ENCODE measurements at places on chromosomes 1 and 21. TPM values are rescaled to one million over a fixed set of nuclear protein-coding genes. Genes with fewer than 3 reads are reported as not detected.

DNA sequence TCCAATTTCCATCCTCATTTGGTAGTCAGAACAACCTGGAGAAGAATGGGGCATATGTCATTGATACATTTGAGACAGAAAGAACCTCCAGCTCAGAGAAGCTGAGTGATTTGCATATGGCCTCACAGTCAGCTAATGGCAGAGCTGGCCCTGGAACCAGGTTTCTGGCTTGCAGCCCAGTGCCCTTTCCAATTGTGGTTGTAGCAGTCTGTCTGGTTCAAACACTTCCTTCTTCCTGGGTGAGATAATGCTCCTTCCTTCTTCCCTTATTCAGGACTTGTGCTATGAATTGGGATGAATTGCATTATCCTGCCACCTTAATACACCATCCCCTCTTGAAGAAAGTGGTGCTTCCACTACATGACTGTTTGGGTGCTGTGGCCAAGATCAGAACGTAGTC is 24.2 kb downstream of the SLC5A9 start:
- peaks cover 5% of the 10 kb centered on the region for H3K27me3 ChIP-seq
- DNase-seq, result no peak
- H3K27ac ChIP-seq, result no peak overlapping the region
- no peak overlapping the region for H3K4me3 ChIP-seq

DNA sequence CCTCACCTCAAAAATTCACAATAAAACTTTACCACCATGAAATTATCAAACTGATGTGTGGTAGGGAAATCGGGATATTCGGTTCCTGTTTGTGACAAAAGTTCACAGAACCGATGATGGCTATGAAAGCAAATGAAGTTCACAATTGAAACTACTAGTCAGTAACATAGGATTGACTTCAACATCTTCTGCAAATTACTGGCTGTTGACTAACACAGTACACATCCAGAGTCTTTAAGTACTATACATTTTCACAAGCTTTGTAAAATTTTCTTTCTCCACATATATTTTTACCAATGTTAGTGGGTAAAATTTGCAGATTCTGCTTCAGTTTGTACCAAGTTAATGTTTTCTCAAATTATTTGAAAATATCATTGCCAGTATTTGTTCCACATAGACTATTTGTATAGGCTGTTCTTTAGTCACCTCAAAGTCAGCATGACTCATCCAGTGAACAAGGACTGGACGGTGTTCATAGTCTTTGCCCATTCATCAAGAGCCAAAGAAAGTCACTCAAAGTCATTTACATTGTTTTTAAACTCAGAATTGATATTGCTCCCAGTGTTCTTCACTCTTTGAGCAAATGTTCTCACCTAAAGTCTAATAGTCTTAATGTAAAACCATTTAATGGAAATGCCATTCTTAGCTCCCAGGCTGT is 213.4 kb downstream of the USP25 start:
- H3K4me1 ChIP-seq, result no peaks in the 10 kb centered on the region
- H3K36me3 ChIP-seq, result no peaks in the 10 kb centered on the region
- no peak for DNase-seq
- H3K27me3 ChIP-seq, result peaks cover 11% of the 10 kb centered on the region

DNA sequence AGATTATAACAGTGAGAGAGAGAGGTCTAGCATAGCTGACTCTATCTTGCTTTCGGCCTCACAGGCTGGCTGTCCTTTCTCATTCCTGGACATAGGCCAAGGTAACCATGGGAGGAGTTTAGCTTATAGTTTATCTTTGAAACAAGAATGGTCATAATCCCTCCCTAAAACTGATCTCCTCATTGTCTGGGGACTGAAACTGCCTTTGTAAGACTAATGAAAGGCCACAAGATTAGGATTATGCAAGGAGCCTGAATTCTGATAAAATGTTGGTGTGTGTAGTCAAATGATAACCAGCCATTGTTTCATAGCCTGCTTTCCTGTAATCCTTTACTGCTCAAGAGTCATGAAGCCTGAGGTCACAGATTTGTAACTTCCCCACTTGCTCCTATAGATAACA is 131.9 kb upstream of the LYPLAL1 start:
- no peaks in the 10 kb centered on the region for H3K27me3 ChIP-seq
- H3K27ac ChIP-seq, result no peak overlapping the region
- DNase-seq, result no peak
- H3K36me3 ChIP-seq, result no peaks in the 10 kb centered on the region

- H3K36me3 ChIP-seq, result no peaks in the 10 kb centered on the region
- peaks cover 4% of the 10 kb centered on the region for H3K27me3 ChIP-seq
- no peak for DNase-seq
Observed at GRCh38 chr1:119676571-119677206, 28.6 kb upstream of the ZNF697 start.

DNA sequence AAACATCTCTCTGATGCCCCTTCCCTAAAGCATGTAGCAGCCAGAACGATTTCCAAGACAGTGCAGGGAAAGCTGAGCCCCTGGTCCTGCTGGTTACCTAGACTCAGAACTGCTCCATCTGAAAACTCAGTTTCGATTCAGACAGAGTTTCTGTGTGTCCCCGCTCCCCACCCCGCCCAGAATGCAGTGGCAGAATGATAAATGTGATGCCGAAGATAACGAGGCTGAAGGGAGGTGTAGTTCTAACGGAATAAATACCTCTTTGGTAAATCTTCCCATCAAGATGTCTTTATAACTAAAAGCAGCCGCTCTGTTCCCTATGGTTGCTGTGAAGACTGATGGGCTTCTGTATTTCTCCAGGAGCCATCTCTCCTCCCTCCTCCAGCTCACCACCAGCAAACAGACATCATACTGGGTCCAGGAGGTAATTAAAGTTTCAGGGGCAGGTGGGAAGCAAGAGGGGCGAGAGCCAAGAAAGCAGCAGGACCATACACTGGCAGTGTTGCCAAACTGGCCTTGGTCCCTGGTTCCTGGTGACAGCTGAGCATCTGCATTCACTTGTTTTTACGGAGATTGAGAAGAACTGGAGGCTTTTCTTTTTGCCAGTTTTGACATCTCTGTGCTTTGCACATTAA is 76.9 kb downstream of the DDX20 start:
- H3K4me3 ChIP-seq, result no peak overlapping the region
- no peak for DNase-seq
- no peaks in the 10 kb centered on the region for H3K36me3 ChIP-seq
- H3K27ac ChIP-seq, result no peak overlapping the region
- H3K4me1 ChIP-seq, result no peaks in the 10 kb centered on the region

The SYT6 gene
- total RNA-seq, result not detected

DNA sequence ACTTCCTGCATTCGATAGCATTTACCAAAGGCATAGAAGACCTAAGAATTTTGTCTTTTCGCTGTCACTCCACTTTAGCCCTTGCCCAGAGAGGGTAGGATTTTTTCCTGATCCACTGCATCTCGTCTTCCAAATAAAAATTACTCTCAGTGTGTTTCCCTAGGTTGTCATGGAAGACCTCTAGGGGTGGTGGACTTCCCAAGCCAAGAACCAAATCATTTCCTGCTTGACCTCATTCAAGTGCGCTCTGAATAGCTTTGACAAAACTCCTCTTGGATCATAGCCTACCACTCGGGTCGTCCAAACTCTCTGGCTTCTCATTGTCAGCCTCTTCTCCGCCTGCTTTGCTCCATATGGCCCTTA is 431 bp upstream of the C1orf52 start:
- H3K27me3 ChIP-seq, result no peaks in the 10 kb centered on the region
- H3K4me3 ChIP-seq, result peak overlapping the region; percentile 97
- H3K27ac ChIP-seq, result no peak overlapping the region
- peaks cover 35% of the 10 kb centered on the region for H3K4me1 ChIP-seq

DNA sequence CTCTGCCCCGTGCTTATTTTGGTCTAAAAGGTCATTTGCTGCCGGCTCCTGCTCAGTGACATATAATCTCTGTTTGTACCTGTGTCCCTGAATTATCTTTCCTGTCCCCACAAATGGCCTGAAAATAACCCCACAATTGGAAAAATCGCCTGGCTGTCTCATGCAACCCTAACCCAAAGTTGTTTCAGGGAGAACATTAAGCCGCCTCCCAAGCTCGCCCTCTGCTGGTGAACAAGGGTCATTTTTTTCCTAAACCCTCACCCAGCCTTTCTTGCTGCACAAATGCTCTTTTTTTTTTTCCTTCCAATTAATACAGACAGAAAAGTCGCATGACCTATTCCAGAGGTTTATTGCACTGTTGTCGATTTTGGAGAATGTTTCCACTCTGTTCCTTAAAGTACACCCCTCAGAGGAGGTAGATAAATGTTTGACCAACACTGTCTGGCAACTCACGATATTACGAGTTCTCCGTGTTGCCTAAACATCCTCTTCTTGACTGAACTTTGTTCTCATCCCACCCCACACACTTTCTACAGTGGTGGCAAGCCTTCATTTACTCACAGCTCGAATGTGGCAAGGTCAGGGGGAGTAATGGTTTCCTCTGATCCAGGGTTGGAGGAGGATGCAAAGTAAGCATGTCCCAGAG is 148.7 kb downstream of the ZZZ3 start:
- DNase-seq, result peak; percentile 66
- no peaks in the 10 kb centered on the region for H3K36me3 ChIP-seq
- peaks cover 4% of the 10 kb centered on the region for H3K4me1 ChIP-seq
- H3K27ac ChIP-seq, result no peak overlapping the region
- H3K4me3 ChIP-seq, result no peak overlapping the region

DNA sequence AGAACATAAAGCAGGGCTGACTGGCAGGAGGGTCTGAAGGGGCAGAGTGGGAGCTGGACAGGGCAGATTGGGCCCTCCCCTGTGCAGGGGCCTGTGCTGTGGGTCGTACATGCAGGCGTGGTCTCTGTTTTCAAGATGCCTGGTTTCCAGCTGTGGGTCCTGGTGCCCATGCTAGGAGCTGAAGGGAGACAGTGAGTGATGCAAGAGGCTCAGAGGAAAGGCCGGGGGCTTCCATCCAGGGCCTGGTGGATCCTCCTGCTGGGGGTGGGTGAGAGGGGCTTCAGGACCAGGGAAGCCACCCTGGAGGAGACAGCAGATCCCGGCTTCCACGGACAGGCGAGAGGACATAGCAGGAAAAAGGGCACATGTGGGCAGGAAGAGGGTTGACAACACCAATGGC is 349.0 kb upstream of the VAMP3 start:
- H3K4me1 ChIP-seq, result no peaks in the 10 kb centered on the region
- H3K36me3 ChIP-seq, result no peaks in the 10 kb centered on the region
- no peak overlapping the region for H3K4me3 ChIP-seq
- H3K27me3 ChIP-seq, result peaks cover 8% of the 10 kb centered on the region

The KDF1 gene
- not detected for total RNA-seq

The HHAT gene
- total RNA-seq, result 1.8 TPM
